ENCODE measurements at places on chromosomes 12 and 14. TPM values are rescaled to one million over a fixed set of nuclear protein-coding genes. Genes with fewer than 3 reads are reported as not detected.

Gene MSI1
- total RNA-seq: 0.57 TPM

Gene CLEC14A
- not detected for total RNA-seq

Gene CIDEB
- not detected for total RNA-seq

Gene ESR2
- not detected for total RNA-seq

Gene SYT1
- 7.5 TPM for total RNA-seq

Gene TRMT5
- total RNA-seq: 18.0 TPM
